ENCODE measurements at places on chromosomes 2 and 18. TPM values are rescaled to one million over a fixed set of nuclear protein-coding genes. Genes with fewer than 3 reads are reported as not detected.

The WDCP gene
- total RNA-seq, result 12.4 TPM

DNA sequence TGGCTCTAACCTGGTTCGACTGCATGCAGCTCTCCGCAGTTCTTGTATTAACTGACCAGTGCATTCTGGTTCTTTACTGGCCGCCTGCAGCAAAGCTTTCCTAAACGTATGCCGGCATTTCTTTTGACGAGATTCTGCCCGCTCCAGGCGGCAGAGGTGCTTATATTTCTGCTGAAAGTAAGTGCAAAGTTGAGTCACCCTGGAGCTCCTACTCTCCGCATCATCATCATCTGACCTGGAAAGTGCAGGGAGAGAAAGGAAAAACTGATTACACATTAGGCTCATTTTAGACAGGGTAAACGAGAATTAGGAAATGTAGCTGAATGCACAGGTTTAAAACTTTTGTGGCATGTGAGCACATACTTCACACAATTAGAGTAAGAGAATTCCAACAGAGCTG, 57.9 kb downstream of the INO80D start:
- H3K27ac ChIP-seq, result no peak overlapping the region
- peaks cover 20% of the 10 kb centered on the region for H3K36me3 ChIP-seq
- no peaks in the 10 kb centered on the region for H3K27me3 ChIP-seq
- H3K4me3 ChIP-seq, result no peak overlapping the region

DNA sequence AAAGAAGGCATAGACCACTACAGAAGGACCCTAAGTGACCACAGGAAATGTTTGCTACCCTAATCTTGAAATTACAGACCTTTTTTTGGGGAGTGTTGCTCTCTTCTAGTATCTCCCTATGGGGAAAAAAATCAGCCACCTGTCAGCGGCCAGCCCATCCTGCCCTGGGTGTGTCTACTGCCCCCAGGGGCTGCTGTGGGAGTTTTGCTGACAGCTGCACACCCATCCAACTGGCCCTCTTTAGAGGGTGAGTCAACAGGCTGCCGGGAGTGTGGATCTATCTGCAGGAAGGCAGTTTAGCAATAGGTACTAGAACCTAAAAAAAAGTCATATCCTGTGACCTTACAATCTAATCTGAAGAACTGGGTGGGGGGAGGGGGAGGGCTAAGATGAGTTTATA, 796 bp upstream of the DYSF start:
- H3K27ac ChIP-seq, result peak overlapping the region; percentile 84
- DNase-seq, result no peak
- no peaks in the 10 kb centered on the region for H3K27me3 ChIP-seq
- H3K4me3 ChIP-seq, result no peak overlapping the region
- H3K36me3 ChIP-seq, result no peaks in the 10 kb centered on the region
- peaks cover 55% of the 10 kb centered on the region for H3K4me1 ChIP-seq

GRCh38 chr2:19185086-19185485, 173.3 kb downstream of the OSR1 start:
- H3K27me3 ChIP-seq, result peaks cover 9% of the 10 kb centered on the region
- DNase-seq, result no peak
- no peak overlapping the region for H3K27ac ChIP-seq
- H3K36me3 ChIP-seq, result peaks cover 7% of the 10 kb centered on the region
- no peak overlapping the region for H3K4me3 ChIP-seq

DNA sequence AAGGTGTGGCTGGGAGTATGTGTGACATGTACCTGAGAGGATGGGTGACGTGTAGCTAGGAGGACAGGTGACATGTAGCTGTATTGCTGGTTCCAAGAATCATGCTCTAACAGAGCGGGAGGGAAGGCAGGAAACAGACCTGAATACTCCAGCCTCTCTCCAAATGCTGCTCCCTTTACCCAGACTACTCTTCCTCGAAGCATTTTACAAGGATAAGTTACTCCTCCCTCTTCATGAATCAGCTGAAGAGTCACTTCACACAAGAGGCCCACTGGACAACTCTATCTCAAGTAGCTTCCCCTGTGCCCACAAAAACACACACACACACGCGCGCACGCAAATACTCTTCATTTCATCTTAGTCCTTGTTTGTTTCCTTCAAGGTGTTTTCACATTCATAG, 52.6 kb upstream of the KIDINS220 start:
- no peak overlapping the region for H3K27ac ChIP-seq
- peaks cover 32% of the 10 kb centered on the region for H3K36me3 ChIP-seq
- no peaks in the 10 kb centered on the region for H3K4me1 ChIP-seq
- no peak for DNase-seq
- H3K27me3 ChIP-seq, result no peaks in the 10 kb centered on the region

The KLF7 gene
- 36.7 TPM for total RNA-seq

The IL1R1 gene
- total RNA-seq, result 59.8 TPM

The IKZF2 gene
- total RNA-seq, result 16.7 TPM

DNA sequence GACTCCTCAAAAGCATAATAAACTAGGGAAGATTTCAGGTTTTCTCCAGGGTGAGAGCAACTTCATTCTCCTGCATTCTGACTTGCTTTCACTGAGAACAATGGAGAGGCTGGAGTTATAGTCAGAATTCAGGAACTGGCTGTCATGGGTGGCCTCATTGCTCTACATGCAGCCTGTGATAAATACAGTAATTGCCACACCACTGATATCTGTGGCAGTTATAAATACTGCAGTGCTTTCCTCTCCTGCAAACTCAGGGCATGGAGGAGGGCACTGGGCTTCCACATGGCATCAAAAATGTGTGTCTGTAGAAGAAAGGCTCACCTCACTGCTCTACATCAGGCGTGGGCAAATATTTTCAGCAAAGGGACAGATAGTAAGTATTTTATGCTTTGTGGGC, 510.2 kb downstream of the ZNF516 start:
- no peak overlapping the region for H3K4me3 ChIP-seq
- H3K27me3 ChIP-seq, result no peaks in the 10 kb centered on the region
- no peaks in the 10 kb centered on the region for H3K36me3 ChIP-seq
- no peaks in the 10 kb centered on the region for H3K4me1 ChIP-seq

The TCF23 gene
- not detected for total RNA-seq

- H3K27me3 ChIP-seq, result no peaks in the 10 kb centered on the region
- no peak for DNase-seq
- peaks cover 35% of the 10 kb centered on the region for H3K4me1 ChIP-seq
- H3K4me3 ChIP-seq, result no peak overlapping the region
- H3K27ac ChIP-seq, result no peak overlapping the region
Measured at GRCh38 chr2:48108455-48108854, 202.2 kb upstream of the FBXO11 start.

The AGXT gene
- total RNA-seq, result not detected
